Stimulated activated CD8-positive, alpha-beta memory T cell treated with anti-CD3 and anti-CD28 coated beads, Interleukin-4, amount 100 ng/mL, for 1 hour (primary cell): ENCODE measurements at places on chromosomes 5 and 9.

GRCh38 chr9:92146610-92147009 is 31.4 kb upstream of the SPTLC1 start:
- DNase-seq, result no peak

- DNase-seq, result no peak
Measured at GRCh38 chr9:21670374-21670773, 132.1 kb upstream of the MTAP start.

GRCh38 chr9:126049896-126050604 is 276.6 kb upstream of the MVB12B start:
- DNase-seq, result no peak

- no peak for DNase-seq
Measured at GRCh38 chr9:125485471-125486151, 221.4 kb downstream of the MAPKAP1 start.

GRCh38 chr5:78060421-78060820 is 234.1 kb downstream of the AP3B1 start:
- no peak for DNase-seq

DNA sequence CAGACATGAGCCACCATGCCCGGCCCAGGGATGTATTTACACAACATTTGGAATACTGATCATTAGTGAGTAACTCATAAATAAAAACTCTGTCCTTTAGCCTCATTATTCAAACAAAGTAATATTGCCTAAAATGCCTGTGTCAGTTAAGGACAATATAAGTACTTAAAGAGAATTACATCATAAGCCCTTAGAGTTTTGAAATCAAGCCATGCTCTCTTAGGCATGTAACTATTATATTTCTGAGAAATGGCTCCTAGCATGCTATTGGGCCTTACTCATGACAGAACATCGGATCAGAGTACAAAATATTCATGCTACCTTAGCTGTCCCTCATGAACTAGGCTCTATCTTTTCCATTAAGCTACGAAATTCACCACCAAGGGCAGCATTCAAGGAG is 309.3 kb downstream of the CHSY3 start:
- DNase-seq, result no peak

DNA sequence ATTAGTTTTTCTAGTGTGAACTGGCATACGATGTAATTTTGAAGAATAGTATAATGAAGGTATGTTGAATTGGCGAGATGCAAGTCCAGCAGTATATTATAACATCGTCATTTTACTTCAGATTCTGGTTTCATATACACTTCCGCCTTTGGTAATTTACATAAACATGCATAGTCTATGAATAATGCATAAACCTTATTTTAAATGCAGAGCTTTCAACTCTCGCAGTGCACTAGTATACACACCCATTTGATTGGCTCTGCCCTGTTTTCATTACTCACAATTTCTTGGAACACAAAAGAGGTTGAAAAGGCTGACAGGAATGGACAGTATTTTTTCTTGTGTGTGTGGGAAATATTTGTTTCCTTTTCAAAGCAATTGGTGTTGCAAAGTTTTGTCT is 128.9 kb upstream of the CCNH start:
- DNase-seq, result no peak

DNA sequence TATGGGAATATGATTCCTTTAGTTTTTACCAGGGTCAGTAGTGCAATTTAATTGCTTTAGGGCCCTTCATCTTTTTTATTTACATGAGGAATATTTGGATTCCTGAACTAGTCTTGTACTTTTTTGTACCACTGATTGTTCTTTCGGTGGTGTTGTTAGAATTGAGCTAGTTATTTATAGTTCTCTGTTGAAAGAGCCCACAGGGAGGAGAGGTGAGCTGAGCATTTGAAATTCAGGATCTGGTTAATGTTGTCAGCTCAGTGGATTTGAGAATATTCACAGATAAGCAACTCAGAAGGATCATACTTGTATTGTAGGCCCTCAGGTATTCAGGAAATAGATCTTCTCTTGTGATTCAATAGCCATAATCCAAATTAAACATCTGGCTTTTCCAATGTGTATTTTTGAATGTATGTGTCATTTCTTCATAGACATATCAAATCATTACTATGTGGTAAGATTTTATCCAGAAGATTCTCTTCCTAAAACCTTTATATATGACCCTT is 613.2 kb downstream of the ISL1 start:
- DNase-seq, result no peak

DNA sequence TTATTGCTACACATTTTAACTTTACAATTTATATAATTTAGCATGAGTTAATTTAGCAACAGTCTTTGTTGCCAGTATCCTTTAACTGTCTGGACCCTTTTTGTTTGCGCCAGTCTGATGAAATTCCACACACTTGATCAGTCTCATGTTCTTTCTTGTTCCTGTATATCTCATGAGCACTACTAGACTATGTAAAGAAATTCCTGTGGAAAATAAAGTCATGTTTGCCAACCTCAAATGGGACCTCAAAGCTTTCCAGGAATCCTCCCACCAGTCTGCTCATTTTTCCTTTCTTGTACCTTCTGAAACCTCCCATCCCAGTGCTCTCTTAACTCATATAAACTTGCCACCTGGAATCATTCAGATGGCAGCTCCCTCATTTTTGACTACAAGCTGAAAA is 8.0 kb downstream of the DMXL1 start:
- no peak for DNase-seq

GRCh38 chr9:116809656-116810055 is 122.6 kb downstream of the TRIM32 start:
- no peak for DNase-seq

GRCh38 chr5:150163035-150163434 is 3.5 kb upstream of the CDX1 start:
- no peak for DNase-seq

DNA sequence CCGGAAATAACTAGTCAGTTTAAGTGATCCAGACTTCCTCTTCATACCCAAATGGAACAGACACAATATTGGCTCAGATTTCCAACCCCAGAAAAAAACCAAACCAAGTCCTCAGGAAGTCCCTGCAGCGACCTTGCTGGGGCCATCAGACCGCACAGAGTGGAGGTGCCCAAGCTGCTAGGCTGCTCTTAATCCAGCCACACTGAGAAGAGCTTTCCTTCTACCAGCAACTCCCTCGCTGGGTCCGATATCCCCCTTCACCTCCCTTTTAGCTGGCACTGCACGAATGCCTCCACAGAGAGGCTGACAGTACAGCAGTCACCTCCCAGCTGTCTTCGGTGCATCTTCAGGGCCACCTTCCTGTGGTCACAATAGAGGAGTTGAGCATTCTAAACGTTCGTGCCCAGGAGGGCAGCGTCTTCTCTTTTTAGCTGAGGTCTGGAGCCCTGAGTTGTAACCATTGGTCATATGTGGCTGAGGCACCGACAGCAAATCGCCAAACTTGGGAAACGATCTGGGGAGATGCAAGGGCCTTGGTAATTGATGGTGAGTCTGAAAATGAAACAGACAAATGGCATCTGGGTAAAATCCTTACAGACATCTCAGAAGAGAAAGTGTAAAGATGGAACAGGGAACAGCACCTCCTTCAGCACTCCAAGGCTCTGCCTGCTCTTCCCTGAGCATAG is 5.7 kb downstream of the NAIF1 start:
- no peak for DNase-seq

- no peak for DNase-seq
Measured at GRCh38 chr5:116492016-116492623, 82.5 kb downstream of the SEMA6A start.

DNA sequence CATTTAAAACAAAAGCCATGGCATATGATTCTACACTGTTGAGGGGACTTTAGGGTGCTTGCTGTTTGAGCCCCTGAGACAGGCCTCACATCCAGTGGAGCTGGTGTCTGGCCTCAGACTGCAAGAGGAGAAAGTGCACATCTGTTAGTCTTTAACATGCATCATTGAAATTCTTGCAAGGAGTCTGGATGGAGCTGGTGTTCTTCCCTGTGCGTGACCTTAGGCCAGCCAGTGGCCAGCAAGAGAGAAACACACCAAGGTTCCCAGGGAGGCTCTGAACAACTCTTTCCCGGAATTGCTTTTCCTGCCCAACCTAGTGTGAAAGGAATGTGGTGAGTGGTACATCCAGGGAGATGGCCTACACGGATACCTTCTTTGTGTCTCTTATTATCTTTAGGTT is 282.8 kb upstream of the TNC start:
- DNase-seq, result no peak

DNA sequence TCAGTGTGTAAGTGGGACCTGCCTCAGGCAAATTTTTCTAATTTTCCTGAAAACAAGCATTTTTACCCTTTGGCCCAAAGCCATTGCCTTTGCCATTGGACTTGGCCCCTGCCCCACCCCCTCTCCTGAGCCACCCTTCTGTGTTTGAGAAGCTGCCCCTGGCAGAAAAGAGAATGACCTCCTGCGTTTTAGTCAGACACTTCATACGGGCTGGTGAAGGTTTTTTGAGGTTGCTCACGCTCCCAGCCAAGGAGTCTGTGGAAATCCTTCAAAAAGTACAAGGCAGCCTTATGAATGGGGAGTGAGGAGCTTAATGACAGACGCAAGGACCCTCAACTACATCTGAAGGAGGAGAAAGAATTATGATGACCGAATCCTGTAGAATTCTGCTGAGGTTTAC is 308.9 kb downstream of the SLIT3 start:
- DNase-seq, result no peak

DNA sequence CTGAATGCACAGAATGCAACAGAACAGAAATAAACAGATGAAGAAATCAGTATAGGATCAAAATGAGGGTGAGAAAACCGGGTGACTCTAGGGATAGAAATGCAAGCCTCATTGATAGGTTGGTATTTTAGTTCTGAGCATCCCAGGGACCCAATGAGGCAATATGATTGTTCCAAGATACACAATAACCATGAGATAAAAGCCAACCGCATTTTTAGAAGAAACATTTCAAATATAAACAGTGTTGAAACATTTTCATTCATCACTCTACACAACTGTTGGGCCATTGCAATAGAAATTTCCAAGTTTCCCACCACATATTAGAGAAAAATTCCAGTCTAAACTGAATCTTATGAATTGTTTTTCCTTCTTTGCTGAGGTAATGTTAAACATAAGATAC is 452.3 kb upstream of the PTGER4 start:
- DNase-seq, result no peak

GRCh38 chr5:15261269-15261995 is 238.5 kb upstream of the FBXL7 start:
- no peak for DNase-seq

GRCh38 chr9:107281922-107282667 is 984 bp upstream of the RAD23B start:
- no peak for DNase-seq

GRCh38 chr5:14035859-14036503 is 91.5 kb upstream of the DNAH5 start:
- DNase-seq, result no peak

DNA sequence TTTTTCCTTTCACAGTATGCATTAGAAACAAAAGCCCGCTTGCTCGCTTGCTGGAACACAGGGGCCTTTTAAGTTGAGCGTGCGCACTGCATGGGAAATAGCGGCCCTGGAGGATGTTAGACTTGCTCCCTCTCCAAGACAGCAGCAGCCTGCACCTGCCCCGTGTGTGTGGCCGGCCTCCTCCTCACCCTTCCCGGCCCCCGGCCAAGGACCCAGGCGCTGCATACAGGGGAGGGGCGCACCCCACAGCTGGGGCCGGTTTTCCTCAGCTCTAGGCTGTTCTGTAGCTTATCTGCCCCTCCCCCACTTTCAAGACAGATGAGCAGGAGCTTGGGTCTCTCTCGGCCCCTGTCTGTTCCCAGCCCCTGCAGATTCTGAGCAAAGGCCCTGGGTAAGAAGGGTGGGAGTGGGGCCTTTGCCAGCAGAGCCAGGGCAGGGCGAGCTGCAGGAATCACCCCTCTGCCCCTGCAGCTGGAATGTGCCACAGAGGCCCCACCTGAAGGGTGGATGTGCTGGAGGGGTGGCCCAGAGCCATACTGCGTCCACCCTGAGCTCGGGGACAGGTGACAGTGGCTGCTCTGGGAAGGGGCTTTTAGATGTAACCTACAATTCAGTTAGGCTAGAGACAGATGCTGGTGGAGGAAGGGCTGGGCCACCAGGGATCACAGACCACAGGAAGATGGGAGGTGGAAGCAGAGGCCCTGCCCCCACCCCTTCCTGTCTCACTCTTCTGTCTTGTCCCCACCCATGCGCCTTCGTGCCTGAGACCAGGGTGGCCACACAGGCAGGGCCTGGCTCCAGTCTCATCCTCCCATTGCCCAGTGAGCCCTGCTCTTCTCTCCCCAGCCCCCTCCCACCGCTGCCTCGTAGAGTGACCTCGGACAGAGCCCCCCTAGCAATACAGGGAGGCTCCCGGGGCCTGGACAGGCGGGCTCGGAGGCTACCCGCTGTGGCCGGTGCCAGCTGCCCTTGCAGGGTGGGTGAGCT is 132.4 kb downstream of the DAB2IP start:
- DNase-seq, result no peak

GRCh38 chr9:3161912-3162311 is 318.0 kb upstream of the PUM3 start:
- DNase-seq, result no peak

DNA sequence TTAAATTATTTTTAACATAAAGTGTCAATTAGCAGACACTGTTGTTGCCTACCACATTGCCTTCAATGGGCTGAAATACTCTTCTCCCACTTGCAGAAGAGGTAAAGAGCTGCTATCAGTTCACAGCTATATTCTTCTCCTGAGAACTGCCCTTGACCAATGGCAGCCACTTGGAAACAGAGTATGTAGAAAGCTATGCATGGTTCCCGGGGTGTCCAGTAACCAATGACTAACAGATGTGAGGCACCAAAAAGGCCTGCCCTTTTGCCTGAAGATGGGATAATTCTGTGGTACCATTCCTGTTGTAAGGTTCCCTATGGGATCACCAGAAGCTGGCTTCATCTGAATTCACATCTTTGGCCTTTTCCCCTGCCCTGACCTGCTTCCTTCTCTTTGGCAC is 181.4 kb upstream of the MAP3K1 start:
- no peak for DNase-seq

- DNase-seq, result no peak
Measured at GRCh38 chr5:138743484-138743883, 9.7 kb upstream of the CTNNA1 start.

DNA sequence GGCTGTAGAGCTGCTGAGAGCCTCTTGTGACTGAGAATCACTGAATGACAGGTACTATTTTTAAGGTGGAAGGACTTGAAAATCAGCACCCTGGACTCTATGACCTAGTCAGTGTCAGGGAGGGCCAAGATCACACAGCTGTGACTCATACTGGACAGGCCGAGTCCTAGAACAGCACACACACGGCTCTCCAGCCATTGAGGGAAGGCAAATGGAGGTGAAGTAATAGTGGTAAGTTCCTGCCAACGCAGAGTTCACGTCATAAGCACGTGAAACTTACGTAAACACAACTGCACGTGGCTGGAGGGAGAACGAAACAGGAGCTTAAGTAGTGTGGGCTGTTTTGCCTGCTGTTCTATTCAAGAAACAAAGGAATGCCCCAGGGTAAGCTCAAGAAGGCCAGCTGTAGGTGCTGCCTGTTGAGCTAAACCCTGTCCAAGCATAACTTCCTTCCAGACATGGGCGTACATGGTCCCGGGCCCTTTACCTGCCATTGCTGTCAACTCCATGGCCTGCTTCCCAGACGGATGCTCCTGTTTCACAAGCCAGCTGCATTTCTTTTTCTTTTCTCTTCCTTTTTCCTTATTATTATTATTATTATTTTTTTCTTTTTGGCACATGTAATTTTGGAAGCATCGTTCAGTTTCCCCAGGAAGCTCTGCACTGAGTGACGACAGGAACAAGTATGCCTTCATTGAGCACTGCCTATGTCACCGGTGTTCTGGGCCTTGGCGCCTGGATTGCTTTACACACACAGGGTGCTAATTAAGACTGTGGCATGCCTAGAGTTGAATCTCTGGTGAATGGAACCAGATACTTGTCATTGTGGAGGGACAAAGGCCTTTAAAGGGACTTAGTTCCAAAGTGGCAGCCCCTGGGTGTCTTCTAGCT is 10.2 kb upstream of the LCP2 start:
- no peak for DNase-seq
